Activated naive CD4-positive, alpha-beta T cell (primary cell): ENCODE measurements at places on chromosomes 6 and 20.

GRCh38 chr6:149859368-149859767, 4.8 kb downstream of the LRP11 start:
- no peak for DNase-seq

DNA sequence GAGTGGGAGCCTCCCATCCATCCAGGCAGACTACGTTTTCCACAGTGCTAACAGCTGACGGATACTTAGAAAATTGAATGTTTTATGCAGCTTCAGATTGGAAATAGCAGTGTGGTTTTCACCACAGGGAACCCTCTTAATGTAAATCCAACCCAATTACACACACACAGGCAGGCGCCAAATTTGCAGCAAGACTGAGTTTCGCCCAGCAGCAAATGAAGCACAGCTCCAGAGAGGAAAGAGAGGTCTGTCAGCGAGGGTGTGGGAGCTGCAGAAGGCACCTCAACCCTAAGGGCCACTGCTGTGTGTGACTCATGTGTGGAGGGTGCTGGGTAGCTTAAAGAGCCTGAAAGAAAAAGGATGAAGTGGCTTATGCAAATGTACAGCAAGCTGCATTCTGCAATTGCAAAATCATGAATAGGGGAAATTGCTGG, 365.7 kb downstream of the MAFB start:
- no peak for DNase-seq

DNA sequence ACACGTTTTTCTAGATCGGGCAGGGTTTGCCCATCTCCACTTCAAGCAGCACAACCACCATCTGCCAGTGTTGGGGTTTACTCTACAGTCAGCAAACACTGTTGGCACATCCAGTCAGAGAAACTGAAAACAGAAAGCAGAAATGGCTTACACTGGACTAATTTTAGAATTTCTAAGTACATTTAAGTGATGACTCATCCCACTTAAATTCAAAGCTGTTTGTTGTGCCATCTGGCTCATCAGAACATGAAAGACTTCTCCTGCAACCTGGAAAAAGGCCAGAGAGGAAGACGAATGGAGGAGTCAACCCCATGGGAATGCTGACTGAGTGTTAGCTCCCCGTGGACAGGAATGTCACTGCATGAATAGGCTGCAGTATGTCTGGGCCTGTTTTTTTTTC, 21.8 kb downstream of the FAM209B start:
- DNase-seq, result no peak

DNA sequence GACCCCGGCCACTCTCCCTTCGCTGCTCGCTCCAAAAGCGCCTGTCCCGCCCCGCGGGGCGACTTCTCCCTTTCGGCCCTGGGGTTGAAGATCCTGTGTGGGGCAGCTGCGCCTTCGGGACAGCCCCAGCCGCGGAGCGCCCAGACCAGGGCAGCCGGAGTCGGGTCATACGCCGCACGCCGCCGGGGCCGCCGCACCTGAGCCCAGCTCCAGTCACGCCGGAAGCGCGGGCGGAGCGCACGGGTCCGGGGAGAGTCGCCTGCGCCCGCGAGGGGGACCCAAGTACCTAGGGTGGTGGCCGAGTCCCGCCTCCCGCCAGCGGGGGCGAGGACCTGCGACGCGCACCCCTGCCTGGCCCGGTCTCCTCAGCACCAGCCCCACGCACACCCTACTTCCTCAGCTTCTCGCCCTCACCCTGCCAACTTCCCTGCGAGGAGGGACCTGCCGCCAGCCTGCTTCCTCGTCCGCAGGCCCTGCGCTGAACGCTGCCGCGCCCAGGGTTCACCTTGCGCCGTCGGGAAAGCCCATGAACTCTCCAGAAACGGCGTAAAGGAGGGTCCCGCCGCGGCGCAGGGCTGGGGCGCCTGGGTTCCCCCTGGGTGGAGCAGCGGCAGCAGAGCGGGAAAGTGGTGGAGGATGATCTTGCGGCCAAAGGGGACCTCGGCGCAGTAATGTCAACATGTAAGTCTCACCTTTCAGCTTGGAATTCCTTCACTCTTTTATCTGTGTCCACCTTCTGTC, at the start of gene ADGRG6:
TSS of gene ADGRG6 (plus strand) at position 357 of the 741 bp plus-strand sequence. CDS start at position 680, 323 bp downstream.
- DNase-seq, result peak; percentile 4

- no peak for DNase-seq
Measured at GRCh38 chr6:157143171-157143889, 180.0 kb downstream of the TMEM242 start.
